Stimulated activated CD4-positive, alpha-beta T cell treated with anti-CD3 and anti-CD28 coated beads, TNF-alpha, amount 100 ng/mL, for 48 hours (primary cell): ENCODE measurements at places on chromosomes 12 and 14.

- no peak for DNase-seq
Measured at GRCh38 chr14:104086661-104087461, 1.4 kb downstream of the ASPG start.

GRCh38 chr12:13471471-13471870, 274.9 kb downstream of the EMP1 start:
- DNase-seq, result no peak

- DNase-seq, result no peak
Measured at GRCh38 chr12:124210991-124211577, 83.8 kb upstream of the RFLNA start.

GRCh38 chr12:47773062-47773857, at the start of gene SLC48A1:
SLC48A1 (plus strand) TSS chr12:47773238; CDS start chr12:47773305, 67 bp downstream.
- DNase-seq, result peak; percentile 65

DNA sequence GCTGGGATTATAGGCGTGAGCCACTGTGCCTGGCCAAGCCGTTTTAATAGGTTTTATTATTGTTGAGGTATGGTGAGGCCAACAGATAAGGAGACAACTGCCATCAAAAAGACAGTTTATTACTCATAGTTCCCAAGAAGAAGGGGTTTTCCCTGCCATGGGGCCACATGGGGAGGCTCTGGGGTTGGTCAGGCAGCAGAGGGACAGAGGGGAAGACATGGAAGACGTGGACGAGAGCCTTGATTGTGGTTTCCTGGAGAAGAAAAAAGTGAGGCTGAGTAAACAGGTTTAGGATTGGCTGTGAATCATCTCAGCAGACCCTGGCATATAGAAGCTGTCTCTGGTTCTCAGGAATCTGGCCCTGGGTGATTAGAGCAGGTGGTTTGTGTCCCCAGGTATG, 69.9 kb downstream of the FOXN4 start:
- DNase-seq, result no peak

- DNase-seq, result no peak
Measured at GRCh38 chr12:60259225-60259624, 663.4 kb downstream of the SLC16A7 start.

DNA sequence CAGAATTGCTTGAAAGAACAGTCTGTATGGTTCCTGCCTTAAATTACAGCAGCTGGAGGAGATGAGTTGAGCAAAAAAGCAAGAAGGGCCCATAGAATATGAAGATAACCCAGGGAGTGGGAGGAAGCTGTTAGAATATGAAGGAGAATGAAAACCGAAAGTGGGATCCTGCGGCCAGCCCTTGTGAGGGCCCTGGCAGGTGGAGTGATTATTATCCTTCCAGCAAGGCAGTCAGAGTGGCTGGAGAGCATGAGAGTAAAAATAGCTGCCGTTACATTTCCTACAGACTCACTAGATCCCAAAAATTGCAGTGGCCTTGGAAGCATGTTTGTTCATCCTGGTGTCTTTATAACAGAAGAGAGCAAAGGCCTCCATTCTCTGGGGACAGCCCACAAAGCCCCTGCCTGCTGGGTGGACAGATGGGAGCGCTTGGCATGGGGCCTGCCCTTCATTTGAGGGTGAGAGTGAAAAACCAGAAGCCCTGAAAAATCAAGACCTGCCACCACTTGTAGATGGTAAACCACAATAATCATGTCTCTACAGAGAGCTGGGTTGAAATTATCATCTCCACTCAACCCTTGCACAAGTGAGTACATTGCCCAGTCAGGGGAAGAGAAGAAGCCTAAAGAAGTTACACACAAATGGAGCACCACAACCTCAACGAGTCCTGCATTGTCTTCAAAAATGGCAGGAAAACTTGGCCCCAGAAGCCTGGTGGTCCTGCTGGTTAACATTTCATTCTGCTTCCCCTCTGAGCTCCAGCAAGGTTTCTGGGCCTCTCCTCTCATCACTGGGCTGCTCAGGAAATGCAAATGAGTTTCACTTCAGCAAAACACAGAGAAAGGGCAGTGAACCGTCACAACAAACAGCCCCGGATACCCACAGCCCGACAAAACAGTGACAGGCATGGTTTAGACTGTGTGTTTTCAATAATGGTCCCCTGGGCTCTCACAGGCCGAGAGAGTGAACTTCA, 20.5 kb downstream of the ZDHHC22 start:
- DNase-seq, result no peak

DNA sequence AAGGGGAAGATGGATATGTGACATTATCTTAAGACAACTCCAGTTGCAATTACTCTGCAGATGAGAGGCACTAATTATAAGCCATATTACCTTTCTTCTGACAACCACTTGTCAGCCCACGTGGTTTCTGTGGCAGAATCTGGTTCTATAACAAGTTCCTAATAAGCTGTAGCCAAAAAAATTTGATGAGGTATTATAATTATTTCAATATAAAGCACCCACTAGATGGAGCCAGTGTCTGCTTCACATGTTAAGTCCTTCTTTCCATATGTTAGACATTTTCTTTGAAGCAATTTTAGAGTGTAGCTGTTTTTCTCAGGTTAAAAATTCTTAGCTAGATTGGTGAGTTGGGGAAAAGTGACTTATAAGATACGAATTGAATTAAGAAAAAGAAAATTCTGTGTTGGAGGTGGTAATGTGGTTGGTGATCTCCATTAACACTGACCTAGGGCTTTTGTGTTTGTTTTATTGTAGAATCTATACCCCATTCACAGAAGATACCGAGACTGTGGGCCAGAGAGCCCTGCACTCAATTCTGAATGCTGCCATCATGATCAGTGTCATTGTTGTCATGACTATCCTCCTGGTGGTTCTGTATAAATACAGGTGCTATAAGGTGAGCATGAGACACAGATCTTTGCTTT, 36.9 kb downstream of the PSEN1 start:
- DNase-seq, result no peak

GRCh38 chr14:44940211-44940610, 21.5 kb downstream of the KLHL28 start:
- DNase-seq, result no peak

DNA sequence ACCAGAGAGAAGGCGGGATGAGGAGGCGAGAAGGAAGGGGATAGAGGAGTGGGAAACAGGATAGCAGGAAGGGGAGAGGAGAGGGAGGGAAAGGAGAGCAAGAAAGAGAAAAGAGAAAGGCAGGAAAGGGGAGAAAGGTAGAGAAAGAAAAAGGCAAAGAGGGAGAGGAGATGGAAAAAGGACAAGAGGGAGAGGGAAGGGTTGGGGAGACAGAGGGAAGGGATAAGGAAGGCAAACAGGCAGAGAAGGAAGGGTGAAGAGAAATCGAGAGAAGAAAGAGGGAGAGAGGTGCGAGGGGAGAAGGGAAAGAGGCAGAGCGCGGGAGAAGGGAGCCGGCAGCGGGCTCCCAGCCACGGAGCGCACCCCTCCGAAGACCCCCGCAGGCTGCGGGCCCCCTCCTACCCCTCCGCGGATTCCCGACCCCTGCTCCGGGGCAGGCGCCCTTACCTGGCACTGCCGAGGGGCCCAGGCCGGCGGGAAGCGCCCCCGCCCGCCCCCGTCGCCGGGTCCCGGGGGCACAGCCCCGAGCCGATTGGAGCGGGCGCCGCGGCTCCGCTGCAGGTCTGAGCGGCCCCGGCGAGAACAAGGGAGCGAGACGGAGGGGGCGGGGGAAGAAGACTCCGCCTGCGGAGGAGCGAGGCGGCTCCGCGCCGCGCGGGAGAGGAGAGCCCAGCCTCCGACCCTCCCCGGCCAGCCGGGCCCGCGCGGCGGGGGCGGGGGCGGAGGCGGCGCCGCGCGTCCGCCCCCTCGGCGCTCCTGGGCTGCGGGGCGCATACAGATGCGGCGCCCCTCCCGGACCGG, at the start of gene CDH24:
TSS of gene CDH24 (minus strand) at position 565 of the 801 bp plus-strand sequence. CDS start 1,787 bp downstream, outside the sequence.
- peak; percentile 37 for DNase-seq

- no peak for DNase-seq
Measured at GRCh38 chr12:6627616-6628015, 8.1 kb downstream of the LPAR5 start.

DNA sequence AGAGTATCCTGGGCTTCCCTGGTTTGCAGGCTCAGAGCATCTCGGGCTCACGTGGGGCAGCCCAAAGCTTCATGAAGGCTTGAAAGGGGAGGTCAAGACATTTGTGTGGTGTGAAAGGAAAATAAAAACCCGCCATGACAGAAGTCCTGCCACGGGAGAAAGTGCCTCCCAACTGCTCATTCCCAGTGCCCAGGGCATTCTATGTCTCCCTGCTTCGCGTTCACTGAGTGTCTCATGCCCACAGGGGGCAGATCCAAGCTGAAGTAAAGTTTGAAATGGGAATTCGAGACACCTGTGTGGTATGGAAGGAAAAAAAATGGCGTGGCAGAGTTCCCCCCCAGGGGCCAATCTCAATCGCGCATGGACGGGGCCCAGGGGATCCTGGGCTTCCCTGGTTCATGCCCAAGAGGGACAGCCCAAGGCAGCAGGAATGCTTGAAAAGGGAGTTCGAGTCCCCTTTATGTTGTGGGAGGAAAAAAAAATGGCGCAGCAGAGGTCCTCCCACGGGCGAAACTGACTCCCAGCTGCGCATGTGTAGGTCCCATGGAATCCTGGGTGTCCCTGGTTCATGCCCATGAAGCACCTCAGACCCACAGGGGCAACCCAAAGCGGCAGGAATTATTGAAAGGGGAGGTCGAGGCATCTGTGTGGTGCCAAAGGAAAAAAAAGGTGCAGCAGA, 576.7 kb downstream of the ALG10 start:
- no peak for DNase-seq

DNA sequence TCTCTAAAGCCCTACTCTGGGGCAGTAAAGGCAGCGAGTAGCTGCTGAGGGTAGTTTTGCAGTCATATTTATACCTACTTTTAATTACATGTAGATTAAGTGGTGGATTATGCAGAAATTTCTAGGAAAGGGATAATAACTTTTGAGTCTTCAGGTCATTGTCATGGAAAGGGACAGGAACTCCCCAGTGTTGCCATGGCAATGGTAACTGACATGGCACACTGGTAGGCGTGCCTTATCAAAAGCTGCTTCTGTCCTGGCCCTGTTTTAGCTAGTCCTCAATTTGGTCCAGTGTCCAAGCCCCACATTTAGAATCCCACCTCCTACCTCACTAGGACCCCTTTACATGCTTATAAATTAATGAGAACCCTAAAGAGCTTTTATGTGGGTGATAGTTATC, 303.1 kb downstream of the VRK1 start:
- DNase-seq, result no peak

- no peak for DNase-seq
Measured at GRCh38 chr12:27148373-27148772, 66.0 kb upstream of the C12orf71 start.

DNA sequence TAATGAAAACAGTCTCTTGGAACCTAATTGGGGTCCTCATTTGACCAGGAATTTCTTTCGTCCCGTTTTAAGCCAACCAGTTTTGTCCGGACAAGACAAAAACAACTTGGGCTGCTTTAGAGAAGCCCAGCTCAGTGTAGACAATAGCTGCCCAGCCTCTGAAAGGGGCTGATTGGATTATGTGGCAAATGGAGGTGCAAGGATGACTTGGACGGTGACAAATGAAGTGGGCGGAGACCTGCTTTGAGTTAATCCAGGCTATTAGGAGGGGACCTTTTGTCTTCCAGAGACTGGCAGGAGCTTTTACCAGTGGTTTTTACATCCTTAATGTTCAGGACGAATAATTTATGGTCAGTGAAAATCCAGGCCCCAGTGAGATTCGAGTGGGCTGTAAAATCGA, 4.8 kb downstream of the MEG3 start:
- DNase-seq, result no peak

DNA sequence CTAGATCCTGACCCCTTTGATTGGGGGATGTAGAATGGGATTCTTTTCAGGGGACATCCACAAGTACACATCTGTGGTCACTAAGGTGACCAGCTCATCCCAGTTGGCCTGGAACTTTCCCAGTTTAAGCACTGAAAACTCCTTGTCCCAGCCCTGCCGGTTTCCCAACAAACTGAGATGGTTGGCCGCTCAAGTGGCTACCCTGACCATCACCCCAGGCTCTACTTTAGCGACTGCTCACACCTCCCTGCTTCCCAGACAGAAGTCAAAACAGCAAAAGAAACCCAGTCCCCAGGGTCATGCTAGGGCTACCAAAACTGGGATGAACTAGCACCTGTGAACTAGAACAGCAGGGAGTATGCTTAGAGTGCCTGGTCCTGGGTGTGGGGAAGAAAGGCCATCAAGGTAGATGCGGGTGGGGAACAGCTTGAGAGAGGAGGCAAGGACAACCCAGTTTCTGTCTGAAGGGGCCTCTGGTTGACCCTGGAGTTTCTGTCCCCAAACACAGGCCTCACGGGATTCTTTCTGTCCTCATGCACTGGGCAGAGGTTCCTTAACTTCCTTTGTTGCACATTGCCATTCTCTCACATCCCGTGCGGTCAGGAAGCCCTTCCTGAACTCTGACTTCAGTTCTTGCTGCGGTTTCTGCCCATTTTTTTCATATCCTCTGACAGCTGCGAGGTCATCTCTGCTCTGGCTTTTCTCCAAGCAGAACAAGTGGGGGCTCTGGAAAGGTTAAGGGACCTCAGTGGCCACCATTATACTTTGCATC, 1.6 kb downstream of the LTB4R start:
- DNase-seq, result no peak

GRCh38 chr12:115351514-115352077, 667.6 kb upstream of the TBX3 start:
- no peak for DNase-seq
